ENCODE measurements at places on chromosomes 5 and 9.

GRCh38 chr5:83731638-83732037 is 11.0 kb upstream of the HAPLN1 start:
- DNase-seq, result no peak

GRCh38 chr9:125594223-125594610 is 112.8 kb downstream of the MAPKAP1 start:
- DNase-seq, result no peak

GRCh38 chr5:57676222-57677098 is 193.8 kb upstream of the ACTBL2 start:
- DNase-seq, result no peak

- no peak for DNase-seq
Observed at GRCh38 chr9:129437626-129438323, 183.1 kb downstream of the C9orf50 start.

- no peak for DNase-seq
Observed at GRCh38 chr9:21443849-21444625, 3.8 kb downstream of the IFNA1 start.

DNA sequence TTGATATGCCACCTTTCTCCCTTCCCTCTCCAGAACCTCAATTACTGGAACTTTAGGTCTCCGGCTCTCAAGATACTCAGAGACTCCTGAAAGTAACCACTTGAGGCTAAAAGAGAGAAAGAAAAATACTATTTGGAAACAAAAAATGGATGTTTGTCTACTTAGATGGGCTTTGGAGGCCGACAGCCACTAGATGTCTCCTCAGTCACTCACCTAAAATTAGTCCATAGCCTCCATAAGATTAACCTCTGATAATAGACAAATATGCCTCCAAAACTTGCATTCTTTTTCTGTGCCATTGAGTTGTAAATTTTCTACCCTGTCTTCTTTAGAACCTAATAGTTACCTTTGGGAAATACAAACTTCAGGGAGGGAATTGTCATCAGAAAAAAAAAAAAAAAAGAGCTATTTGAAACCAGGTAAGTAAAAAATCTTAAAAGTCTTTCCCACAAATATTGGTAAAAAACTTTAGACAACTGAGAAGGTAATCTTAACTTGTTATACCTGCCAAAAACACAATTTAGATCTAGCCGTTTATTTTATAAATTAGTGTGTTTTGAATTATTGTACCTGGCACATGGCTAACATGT is 11.2 kb upstream of the PCDH1 start:
- no peak for DNase-seq

DNA sequence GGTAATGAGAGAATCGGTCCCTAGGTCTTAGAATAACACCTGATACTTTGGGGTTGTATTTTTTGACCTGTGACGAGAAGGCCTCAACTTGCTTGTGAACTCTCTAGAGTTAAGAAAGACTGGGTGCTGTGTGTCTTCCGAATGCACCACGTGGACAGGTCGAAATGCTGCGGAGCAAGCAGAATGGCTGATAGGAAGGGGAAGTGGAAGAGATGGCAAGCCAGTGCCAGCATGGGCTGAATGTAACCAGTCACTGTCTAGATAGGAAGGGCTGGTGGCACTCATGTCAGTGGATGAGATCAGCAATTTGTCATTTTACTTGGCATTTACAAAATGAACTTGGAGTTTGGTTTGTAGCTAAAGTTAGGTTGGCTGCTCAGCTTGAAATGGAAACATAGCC is 5.6 kb downstream of the OTULINL start:
- DNase-seq, result no peak

GRCh38 chr5:133820507-133820906 is 147.9 kb downstream of the C5orf15 start:
- peak; percentile 50 for DNase-seq

DNA sequence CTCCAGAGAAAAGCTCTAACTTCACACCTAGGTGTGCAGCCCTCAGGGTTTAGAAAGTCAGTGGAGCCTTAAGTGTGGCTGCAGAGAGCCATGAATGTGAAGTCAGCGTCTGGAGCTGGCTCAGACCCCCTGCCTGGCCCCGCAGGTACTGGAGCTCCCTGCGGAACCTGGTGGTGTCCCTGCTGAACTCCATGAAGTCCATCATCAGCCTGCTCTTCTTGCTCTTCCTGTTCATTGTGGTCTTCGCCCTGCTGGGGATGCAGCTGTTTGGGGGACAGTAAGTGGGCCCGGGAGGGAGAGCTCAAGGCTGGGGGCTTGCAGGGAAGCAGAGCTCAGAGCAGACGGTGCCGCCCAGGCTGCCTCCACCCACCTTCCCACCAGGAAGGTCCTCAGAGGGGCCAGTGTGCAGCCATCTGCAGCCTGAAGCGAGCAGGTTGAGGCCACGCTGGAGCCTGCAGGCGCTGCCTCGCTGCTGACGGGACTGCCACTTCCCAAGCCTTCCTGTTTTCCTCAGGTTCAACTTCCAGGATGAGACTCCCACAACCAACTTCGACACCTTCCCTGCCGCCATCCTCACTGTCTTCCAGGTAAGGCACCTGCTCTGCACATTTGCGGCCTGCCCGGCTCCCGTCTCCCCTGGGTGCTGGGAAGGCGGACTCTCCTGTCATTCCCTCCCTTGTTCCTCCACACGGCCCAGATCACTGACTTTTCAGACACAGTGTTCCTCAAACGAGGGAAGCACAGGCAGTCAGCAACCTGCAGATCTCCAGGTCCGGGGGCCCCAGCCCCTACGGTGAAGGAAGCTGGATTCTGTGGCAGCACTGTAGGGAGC is 108.9 kb downstream of the CACNA1B start:
- no peak for DNase-seq

GRCh38 chr9:6243746-6244145 is 28.1 kb downstream of the IL33 start:
- no peak for DNase-seq

DNA sequence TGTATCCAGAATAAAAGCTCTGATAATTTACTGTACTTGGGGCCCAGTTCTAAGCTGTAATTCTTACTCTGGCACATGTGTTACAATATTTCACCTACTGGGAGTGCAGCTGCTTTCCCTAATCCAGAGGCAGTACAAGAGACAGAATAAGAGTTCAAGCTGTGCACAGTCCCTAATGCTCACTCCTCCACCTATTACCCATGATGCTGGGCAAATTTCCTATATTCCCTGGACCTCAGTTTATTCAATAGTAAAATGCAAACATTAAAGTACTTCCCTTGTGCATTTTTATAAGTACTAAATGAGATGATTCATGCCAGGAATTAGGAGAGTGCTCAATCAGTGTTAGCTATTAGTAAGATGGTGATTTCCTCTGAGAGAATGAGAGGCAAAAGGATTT is 28.0 kb upstream of the TAF11L2 start:
- no peak for DNase-seq

DNA sequence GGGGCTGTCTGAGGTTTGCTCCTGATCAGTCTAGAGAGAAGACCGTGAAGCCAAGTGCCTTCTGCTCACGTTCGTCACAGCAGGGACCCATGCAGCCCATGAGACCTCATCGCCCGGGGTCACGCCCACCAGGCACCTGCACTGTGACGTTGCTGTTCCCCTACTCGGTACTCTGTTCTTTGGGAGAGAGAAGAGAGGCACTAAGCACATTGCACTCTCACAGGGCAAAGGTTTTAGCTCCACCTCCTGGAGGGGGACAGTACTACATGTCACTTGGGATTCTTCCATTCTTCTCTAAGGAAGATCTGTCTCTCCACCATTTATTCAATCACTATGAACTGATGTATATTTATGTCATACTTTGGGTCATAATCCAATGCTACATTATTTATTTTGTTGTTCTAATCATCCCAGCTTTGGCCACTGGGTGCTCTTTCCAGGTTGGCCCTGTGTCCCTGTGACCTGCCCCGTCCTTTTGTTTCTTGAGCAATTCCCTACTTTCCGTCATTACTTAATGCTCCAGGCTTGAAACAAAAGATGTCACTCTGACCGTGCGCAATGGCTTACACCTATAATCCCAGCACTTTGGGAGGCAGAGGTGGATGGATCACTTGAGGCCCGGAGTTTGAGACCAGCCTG is 31.4 kb upstream of the BRD3 start:
- DNase-seq, result peak; percentile 61

GRCh38 chr9:97517331-97518089 is 16.0 kb downstream of the TMOD1 start:
- DNase-seq, result no peak
